Hematopoietic multipotent progenitor cell treated with erythropoietin and hydrocortisone succinate and interleukin-3 and kit ligand, for 4 days (in vitro differentiated cells): ENCODE measurements at places on chromosomes 12 and 14.

- DNase-seq, result peak; percentile 89
Measured at GRCh38 chr12:92030618-92031017, 115.0 kb downstream of the BTG1 start.

GRCh38 chr12:126347421-126347820 lies 1282.2 kb downstream of the AACS start:
- DNase-seq, result no peak

DNA sequence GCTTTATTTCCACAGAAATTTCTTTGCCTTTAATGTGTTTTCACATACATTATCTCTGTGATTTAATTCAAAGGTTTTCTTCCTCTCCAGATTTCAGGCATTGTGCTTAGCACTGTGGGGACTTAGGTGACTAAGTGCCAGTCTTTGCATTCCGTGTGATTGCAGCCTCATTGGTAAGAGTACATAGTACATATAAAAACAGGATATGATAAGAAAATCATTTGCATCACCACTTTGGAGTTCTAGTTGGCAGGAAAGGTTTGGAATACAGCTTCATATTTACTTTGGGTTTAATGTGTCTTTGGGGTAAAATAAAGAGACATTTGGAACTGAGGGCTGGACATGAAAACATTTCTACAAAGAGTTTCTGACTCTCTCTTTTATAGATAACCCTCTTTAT lies 37.8 kb upstream of the C12orf75 start:
- no peak for DNase-seq

- no peak for DNase-seq
Measured at GRCh38 chr14:103753774-103754173, 38.2 kb downstream of the ZFYVE21 start.

GRCh38 chr14:23984891-23985602 lies 3.7 kb upstream of the DHRS4L2 start:
- no peak for DNase-seq

GRCh38 chr12:60168441-60168840 lies 572.6 kb downstream of the SLC16A7 start:
- no peak for DNase-seq

DNA sequence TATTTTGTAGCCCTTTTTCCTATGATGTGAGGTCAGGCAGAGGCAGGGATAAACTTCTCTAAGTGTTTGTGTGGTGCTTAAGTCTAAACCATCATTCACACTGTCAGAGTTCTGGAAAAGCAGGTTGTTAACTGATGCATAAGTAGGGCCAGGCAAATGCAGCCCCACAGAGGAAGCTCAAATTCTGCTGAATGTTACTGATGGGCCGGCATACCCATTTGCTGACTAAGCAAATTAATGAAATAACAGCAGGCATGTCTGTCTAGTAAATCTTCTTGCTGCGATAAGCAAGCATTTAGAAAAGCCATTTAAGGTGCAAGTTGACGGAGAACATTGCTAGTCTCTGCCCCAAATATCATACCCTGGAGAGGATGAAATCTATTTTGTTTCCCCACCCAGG lies 523.2 kb upstream of the CCDC196 start:
- no peak for DNase-seq
